NCI-H2081 (cell line): ENCODE measurements at places on chromosomes 5 and 9.

GRCh38 chr9:99666571-99666970, 155.1 kb upstream of the NR4A3 start:
- no peak for DNase-seq

GRCh38 chr9:124818431-124819281, 34.6 kb upstream of the WDR38 start:
- DNase-seq = no peak

DNA sequence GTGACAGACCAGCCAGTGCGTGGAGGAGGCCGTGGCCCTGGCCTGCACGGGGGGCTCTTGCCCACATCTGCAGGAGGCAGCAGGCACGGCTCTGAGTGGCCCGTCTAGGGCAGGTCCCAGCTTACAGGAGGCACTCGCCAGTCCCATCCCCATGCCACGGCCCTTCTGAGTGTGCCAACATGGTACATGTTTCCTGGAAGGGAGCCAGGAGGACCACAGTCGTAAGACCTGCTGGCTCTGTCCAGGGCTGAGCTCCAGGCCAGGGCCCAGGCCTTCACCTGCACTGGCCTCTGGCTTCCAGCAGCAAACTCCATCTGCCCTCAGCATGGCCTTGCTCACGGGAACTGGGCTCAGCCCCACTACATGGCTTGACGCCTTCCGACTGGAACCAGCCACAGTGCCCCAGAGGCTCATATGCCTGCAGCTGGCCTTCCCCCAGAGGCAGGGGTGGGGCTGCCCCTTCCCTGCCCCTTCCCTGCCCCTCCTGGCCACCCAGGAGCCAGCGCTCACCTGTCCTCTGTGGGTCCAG, 3.8 kb downstream of the NKD2 start:
- DNase-seq = no peak

- DNase-seq = no peak
Observed at GRCh38 chr5:174291162-174291561, 245.7 kb downstream of the NSG2 start.

GRCh38 chr5:126680191-126680817, 79.6 kb downstream of the PHAX start:
- no peak for DNase-seq

GRCh38 chr9:133706307-133707050, 31.7 kb downstream of the SARDH start:
- no peak for DNase-seq

- no peak for DNase-seq
Observed at GRCh38 chr5:153831973-153832372, 206.7 kb downstream of the FAM114A2 start.

GRCh38 chr9:117415358-117415914, 579 bp upstream of the ASTN2 start:
- DNase-seq = no peak

- no peak for DNase-seq
Observed at GRCh38 chr9:3464033-3464638, 61.7 kb downstream of the RFX3 start.

GRCh38 chr9:113479174-113479621, 15.7 kb downstream of the RGS3 start:
- no peak for DNase-seq

DNA sequence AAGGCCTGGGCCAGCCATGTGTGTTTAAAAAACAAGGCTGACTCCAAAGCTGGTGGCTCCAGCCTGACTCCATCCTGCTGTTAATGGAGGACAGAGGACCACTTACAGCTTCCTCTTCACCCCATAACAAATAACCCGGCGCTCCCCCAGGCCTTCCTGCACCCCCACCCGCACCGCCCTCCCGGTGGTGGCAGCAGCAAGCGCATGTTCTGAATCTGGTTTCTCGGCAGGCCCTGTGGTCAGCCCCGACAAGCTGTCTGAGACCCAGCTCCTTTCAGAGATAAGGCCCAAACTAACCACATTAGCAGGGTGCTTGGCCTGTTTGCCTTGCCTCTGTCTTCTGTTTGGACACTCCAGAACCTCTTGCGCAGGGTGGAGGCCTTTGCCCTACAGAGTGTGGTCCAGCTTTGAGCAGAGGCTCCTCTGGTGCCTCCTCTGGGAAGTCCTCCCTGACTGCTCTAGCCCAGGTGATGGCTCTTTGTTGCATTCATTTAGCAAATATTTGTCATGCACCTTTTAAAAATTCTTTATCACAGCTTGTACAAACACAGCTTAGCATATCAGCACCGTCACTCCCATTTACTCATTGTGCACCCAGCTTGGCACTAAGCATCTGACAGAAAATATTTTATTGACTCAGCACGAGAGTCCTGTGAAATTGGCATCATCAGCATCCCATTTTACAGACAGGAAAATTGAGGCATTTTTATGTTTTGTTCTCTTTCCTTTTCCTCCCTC, 78.4 kb downstream of the NDFIP1 start:
- no peak for DNase-seq

DNA sequence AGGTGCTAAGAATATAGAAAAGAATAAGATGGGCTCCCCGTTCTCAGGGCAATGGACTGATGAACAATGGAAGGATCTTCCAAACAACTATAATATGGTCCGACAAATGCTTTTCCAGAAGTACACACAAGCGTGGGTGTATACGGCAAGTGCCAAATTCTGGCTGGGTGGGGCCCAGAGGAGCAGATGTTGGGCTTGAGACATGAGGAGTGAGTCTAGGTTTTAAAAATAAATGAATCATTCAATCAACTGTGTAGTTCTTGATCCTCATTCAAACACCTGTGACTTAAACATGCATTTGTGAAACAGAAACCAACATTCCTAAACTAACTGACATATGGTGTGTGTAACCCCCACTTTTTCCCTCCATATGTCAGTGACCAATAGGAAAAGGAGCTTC, 47.9 kb downstream of the MFAP3 start:
- DNase-seq = no peak

GRCh38 chr5:113574417-113574816, 60.9 kb downstream of the YTHDC2 start:
- DNase-seq = no peak

GRCh38 chr5:93359296-93359959, 221.6 kb downstream of the NR2F1-AS1 start:
- DNase-seq = peak; percentile 18

DNA sequence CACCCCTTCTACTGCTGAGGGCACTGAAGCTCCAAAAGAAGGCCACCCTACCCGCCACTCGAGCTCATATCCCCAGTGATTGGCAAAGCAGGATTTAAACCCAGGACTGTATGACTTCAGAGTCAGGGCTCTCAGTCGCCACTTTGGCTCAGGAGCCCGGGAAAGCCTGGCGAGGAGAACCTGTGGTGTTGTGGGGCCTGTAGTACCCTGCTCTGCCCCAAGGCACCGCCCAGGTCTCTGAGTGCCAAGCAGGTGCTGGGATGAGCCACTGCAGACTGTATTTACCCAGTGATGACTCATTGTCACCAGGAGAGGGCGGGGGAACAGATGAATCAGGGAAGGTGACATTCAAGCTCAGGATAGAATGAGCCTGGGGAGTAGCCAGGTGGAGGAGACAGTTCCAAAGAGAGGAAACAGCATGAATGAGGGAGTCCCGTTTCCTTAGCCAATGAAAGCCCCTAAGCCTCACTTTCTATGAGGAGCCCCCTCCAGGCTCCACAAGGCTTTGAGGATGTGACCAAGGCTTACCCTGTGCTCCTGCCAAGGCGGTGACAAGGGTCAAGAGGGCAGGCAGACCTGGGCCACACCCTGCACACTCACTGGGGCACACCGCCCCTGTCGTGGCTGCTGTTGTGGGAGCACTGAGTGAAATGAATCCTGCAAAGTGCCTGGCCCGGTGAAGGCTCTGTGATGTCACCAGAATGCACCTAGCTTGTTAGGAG, 17.8 kb upstream of the DPM2 start:
- DNase-seq = peak; percentile 94

DNA sequence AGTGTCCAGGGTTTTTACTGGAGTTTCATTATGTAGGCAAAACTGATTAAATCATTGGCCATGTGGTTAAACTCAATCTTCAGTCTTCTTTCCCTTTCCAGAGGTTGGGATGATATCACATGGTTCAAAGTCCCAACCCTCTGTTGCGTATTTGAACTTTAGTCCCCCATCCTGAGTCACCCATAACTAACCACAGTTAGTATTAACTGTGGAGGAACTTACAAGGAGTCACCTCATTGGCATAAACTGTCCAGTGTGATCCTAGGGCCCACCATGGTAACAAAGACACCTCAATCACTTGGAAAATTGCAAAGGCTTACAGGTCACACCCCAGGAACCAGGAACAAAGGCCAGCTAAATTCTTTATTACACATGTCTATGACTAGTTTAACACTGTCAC, 188.5 kb downstream of the COX7C start:
- DNase-seq = no peak

DNA sequence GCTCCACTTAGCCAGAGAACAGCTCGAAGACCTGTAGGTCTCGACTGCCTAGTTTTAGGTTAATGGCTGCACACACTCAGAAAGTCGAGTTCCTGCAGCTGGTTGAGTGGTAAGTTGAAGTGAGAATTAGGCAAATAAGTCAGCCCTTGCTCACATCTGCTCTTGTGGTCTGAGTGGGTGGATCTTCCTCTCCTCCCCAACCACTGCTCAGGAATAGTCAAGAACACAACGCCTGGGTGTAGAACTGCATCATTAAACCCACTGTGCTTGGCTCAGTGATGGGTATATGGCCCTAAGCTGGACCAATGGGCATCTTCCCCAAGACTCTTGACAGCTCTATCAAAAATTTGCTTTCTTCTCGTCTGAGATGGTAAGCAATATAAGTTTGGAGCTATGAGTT, 20.9 kb upstream of the ADAM19 start:
- DNase-seq = no peak
